H9 (cell line): ENCODE measurements at places on chromosomes 11 and 22.

DNA sequence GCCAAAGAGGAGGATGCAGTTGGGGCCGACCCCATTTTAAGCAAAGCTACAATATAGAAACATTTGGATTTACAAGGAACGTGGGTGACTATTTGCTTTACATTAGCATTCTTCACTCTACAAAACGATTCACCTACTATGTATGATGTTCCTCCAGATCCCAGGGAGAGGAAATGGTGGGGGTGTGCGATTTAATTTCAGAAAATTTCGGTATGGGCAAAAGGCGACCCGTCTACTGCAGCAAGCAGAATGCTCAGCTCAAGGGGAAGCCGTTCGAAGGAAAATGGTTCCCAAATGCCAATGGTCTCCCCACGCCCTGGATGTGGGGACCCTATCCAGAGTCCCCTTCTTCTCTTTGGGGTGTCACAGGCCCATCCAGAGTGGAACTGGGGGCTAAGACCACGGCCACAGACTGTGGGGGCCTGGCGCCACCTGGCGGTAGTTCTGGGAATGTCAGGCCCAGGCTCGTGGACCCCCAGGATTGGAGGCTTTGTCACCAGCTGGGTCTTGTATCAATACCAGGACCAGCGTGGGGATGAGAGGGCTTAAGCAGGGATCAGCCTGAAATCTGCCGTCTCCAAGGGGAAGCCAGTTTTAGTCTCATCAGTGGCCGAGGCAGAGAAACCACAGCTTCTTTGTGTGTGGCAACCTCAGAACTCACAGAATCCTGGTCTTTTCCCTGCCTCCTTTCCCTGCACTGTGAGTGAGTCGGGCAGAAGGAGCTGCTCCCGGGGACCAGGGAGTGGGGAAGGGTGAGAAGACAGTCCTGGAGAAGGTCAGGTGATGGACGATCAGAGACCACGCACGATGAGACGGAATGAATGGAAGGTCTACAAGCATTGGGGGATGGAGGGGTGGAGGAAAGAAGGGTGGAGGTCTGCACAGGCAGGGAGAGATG is 8.4 kb downstream of the LRRC10B start:
- peak; percentile 77 for DNase-seq

- DNase-seq, result no peak
Observed at GRCh38 chr11:112115386-112115785, 28.7 kb downstream of the SDHD start.

DNA sequence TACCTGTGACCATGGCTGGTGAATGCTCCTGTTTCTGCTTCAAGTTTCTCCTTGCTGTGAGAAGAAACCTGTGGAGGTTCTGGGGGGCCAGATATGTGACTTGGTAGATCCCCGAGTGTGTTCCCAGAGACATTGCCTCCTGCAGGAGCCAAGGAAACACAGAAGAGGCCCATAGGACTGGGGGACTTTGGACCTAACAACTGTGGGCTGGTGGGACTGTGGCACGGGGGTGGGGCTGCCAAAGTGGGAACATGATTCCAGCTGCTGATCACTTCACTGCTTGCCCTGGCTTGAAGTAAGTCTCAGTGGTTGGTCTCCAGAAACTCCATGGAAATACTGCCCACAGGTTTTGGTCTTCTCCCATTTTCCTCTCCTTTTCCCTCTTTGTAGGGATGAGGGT is 4.1 kb upstream of the NR1H3 start:
- DNase-seq, result no peak

DNA sequence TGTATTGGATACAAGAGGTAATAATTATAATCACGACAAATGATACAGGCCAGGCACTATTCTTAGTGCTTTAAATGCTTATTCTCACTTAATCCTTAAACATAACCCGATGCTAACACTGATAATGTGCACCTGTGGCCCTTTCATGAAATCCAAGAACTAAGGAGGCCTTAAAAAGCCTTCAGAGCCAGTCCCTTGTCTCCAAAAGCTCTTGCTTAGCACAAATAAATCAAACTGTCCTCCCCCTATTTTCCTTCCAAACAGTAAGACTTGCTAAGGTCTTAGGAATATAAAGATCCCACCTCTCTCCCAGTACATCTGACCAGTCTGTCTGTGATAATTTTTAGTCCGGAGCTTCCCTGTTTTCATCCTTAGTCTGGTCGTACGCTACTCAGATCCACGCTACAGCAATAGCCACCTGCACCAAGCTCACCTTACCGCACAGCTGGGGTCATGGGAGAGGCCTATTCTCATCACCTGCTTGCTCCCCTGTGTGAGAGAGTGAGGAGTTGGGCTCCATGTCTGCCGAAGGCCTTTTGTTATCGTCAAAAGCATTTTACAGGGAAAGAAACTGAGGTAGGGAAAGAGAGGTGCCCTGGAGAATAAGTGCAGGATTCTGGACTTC is 16.9 kb downstream of the FXYD6 start:
- no peak for DNase-seq

DNA sequence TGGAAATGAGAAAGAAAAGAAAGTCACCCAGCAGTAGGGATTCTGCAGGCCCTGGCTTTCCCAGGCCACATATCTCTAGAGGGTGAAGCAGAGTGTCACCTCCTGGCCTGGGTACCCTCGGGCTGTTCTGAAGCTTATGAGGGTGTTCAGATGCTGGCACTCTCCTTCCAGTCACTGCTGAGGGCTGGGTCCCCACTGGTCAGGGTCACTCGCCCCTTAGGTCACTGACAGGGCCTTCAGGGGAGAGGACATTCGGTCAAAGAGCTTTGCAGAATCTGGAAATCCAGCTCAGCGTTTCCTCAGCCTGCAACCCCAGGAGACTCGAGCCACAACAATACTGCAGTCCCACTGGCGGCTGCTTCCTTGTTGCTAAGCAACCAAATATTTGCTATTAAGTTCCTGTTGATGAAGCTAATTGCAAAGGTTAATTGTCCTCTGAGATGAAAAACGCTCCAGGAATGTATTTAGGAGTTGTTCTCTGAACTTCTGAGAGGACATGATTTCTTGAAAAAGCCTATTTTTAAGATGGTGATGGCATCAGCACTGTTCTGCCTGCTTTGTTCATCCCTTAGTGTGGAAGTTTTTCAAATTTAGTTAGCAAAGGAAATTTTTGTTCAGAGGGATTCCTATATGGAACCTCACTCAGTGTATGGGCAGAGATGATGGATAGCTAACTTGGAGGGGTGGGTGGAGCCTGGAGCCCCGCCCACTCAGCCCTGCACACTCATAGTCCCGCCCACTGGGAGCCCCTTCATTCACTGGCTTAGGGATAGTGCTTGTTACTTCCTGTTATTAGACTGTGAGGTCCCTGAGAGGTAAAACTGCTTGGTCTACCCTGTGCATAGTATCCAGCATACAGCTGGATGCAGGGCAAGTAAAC is 109.2 kb downstream of the CSNK2A3 start:
- DNase-seq, result peak; percentile 72

- no peak for DNase-seq
Observed at GRCh38 chr11:131749101-131749500, 378.7 kb downstream of the NTM start.

DNA sequence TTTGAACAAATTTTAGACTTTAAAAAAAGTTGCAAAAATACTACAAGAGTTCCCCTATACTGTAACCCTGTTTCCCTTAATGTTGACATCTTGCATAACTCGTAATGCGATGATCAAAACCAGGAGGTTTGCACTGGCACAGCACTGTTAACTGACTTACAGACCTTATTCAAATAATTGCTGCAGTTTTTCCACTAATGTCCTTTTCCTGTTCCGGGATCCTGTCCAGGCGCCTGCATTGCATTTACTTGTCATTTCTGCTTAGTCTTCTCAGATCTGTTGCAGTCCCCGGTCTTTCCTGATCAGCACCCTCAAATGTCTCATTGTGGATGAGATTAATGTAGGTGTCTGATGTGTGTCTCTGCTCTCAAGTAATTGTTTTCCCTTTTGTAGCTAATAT is 32.0 kb downstream of the APLP2 start:
- DNase-seq, result no peak

DNA sequence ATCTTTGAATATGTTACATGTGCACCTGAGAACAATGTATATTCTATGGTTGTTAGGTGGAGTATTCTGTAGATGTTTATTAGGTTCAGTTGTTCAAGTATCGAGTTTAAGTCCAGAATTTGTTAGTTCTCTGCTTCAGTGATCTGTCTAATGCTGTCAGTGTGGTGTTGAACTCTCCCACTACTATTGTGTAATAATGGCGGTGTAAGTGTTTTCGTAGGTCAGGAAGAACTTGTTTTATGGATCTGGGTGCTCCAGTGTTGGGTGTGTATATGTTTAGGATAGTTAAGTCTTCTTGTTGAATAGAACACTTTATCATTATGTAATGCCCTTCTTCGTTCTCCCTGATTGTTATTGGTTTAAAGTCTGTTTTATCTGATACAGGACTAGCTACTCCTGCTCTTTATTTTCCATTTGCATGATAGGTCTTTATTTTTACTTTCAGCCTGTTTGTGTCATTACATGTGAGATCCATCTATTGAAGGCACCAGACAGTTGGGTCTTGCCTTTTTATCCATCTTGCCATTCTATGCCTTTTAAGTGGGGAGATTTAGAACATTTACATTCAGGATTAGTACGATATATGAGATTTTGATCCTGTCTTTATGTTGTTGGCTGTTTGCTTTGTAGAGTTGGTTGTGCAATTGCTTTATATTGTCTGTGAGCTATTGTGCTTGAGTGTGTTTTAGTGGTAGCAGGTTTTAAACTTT is 121.6 kb downstream of the DDX10 start:
- DNase-seq, result no peak

GRCh38 chr11:121536126-121536525 is 83.4 kb upstream of the SORL1-AS1 start:
- no peak for DNase-seq
